GDM1 (cell line): ENCODE measurements at places on chromosomes 7 and 10.

- no peak for DNase-seq
Measured at GRCh38 chr10:33382921-33383713, 48.6 kb upstream of the NRP1 start.

- no peak for DNase-seq
Measured at GRCh38 chr10:4617589-4617988, 208.4 kb upstream of the AKR1E2 start.

DNA sequence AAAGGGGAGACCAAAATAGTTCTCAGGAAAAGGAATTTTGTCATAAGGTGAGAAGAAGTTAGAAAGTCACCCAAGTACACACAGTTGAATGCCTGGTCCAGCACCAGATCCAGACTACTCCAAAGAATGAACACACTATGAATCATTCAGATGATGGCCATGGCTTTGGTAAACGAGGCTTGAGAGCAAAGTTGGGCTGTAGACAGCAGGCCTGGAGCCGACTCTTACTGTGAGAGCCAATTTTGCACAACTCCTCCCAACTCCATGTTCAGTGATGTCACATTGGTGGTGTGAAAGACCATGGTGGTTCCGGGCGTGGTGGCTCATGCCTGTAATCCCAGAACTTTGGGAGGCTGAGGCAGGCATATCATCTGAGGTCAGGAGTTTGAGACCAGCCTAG, 131.6 kb downstream of the PKD1L1 start:
- DNase-seq = no peak

DNA sequence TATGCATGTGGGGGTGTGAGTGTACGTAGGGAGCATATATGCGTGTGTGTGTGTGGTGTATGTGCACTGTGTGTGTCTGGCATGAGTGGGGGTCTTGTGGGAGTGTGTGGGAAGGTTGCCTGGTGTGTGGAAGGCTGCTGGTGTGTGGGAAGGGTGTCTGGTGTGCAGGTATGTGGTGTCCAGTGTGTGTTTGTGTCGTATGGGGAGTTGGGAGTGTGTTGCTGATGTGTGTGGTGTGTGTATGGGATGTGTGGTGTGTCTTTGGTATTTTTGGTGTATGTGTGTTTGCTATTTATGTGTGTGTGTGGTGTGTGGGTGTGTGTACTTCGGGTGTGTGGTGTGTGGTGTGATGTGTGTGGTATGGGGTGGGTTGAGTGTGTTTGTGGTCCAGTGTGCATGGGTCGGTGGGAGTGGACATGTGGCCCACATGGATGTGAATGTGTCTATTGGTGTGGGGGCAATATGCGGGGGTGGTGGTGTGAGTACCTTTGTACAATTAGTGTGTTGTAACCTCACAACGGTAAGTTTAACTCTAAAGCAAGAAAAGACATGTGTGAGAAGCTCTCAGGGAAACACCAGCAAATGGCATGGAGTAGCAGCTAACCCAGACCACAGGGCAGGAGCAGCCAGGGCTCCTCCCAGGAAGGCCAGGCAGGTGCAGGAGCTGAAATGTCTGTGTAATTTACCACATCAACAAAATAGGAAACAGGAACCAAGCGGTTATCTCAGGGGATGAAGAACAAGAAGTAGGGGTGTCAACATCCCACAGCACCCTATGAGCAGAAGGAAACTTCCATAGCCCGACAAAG, 11.9 kb downstream of the ANTXRL start:
- DNase-seq = peak; percentile 42

- DNase-seq = peak; percentile 33
Measured at GRCh38 chr7:87220026-87220733, 648 bp upstream of the TMEM243 start.

DNA sequence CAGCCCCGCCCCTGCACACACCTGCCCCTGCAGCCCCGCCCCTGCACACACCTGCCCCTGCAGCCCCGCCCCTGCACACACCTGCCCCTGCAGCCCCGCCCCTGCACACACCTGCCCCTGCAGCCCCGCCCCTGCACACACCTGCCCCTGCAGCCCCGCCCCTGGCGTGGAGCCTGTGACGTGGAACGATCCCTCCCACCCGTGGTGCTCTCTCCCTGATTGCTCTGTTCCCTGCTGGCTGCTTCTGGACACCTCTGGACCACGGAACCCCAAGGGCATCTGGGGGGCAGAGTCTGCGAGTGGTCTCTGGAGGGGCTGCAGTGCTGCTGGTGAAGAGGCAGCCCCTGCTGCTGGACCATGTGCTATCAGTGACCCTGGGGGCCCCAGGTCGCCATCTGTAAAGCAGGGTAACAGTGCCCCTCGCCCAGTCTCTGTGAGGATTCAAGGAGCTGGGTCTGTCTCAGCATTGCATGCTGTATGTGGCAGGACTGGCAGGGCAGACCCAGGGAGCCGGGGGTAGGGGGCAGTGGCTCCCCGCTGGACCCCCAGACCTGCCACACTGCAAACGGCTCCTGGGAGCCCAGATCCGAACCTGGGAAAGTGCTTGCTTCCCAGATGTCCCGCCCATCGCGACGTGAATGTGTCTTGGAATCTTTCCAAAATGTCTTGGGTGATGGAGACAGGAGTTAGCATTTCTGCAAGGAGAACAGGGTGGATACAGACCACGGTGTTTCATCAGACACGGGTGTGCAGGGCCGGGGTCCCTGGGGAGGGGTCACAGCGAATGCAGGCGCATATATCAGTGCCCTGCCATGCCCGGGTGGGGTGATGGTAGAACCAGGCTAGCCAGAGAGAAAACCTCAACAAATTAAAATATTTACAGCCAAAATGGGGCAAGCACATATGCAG, 27.9 kb upstream of the NKX6-2 start:
- no peak for DNase-seq

- no peak for DNase-seq
Measured at GRCh38 chr7:102284399-102284798, 2.3 kb upstream of the SH2B2 start.

DNA sequence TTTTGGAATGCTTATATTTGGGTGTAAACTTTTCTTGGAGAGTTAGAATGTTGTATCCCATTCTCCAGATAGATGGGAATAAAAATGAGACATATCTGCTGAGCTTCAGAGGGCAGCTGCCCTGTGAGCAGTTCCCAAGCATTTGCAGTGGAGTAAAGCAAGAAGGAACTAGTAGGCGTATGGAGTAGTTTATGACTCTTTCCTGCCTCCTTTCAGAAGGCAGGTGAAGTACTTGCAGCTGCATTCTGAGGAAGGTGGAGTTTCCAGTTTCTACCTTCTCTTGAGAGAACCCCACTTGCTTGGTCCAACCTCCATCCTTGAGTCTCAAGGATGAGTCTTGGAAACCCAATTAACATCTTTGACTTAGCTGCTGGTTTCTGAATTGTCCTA, 563.6 kb downstream of the LRMDA start:
- no peak for DNase-seq

GRCh38 chr10:16570731-16571130, 49.1 kb upstream of the C1QL3 start:
- DNase-seq = no peak

- no peak for DNase-seq
Measured at GRCh38 chr7:116672596-116673456, 830 bp downstream of the MET start.

- DNase-seq = no peak
Measured at GRCh38 chr10:121288864-121289661, 309.2 kb downstream of the FGFR2 start.

- DNase-seq = no peak
Measured at GRCh38 chr7:77913977-77914607, 115.5 kb downstream of the PHTF2 start.

DNA sequence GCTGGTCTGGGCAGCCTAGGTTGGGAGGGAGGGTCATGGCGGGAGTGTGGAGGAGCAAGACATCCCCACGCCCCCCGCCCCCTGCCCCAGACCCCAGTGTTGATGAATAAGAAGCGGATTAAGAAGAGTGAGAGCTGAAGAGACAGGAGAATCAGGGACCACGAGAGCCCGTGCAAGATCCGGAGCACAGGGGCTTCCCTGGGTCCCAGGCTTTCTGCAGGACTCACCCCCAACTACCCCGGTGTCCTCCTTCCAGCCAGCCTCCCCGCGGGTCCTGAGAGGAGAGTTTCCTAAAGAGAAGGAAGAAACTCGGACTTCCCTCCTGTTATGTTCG, 20.1 kb downstream of the GHRHR start:
- DNase-seq = no peak

DNA sequence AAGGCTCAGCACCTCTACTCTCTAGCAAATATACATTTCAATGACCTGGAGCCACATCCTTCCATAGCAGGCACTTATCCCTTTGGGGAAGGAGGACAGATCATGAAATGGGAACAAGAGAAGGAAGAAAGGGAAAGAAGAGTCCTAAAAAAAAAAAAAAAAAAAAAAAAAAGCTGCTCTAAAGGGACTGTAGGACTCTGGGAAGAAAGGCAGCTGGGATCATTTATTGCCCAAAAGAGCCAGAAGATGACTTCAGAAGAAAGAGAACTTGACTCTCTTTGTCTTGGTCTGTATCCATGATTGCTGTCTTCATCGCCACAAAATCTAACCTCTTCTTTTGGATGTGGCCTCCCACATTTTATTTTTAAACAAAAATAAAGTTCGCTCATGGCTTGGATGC, 203.6 kb upstream of the CELF2 start:
- DNase-seq = no peak

- peak; percentile 10 for DNase-seq
Measured at GRCh38 chr7:87218796-87219544, 562 bp downstream of the TMEM243 start.

DNA sequence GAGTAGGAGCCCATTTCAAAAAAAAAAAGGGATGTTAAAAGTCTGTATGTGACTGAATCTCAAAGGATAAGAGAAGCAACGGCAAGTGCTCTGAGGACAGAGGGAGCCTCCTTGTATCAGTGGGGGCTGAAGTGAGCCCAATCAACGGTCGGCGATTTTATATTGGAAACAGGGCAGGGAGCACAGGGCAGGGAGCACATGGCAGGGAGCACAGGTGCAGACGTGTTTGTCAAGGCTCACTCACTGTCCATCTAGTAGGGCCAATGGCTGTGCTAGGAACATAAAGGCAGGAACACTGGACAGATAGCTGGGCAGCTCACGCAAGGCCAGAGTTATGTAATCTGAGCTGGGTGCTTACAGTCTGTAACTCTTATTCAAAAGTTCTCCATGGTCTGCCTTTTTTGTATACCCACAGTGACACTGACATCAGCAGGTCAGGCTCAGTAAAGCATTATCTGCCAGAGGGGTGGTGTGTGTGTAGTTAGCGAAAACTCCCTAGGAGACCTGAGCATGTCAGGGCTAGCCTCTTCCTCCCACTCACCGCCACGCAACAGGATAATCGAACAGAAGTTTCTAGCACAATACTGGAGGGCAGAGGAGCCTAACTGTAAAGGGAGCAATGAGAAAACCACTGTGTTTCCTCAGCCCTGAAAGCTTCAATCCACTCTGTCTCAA, 15.4 kb downstream of the AKR1B1 start:
- DNase-seq = no peak

GRCh38 chr10:117004227-117005025, 561 bp downstream of the SHTN1 start:
- no peak for DNase-seq

- DNase-seq = no peak
Measured at GRCh38 chr7:15686957-15687545, 568 bp upstream of the MEOX2 start.

- no peak for DNase-seq
Measured at GRCh38 chr7:159144758-159145489, at the start of gene VIPR2. Gene VIPR2, minus strand, starts transcription at chr7:159144867. Its CDS starts 96 bp downstream, at chr7:159144771.

DNA sequence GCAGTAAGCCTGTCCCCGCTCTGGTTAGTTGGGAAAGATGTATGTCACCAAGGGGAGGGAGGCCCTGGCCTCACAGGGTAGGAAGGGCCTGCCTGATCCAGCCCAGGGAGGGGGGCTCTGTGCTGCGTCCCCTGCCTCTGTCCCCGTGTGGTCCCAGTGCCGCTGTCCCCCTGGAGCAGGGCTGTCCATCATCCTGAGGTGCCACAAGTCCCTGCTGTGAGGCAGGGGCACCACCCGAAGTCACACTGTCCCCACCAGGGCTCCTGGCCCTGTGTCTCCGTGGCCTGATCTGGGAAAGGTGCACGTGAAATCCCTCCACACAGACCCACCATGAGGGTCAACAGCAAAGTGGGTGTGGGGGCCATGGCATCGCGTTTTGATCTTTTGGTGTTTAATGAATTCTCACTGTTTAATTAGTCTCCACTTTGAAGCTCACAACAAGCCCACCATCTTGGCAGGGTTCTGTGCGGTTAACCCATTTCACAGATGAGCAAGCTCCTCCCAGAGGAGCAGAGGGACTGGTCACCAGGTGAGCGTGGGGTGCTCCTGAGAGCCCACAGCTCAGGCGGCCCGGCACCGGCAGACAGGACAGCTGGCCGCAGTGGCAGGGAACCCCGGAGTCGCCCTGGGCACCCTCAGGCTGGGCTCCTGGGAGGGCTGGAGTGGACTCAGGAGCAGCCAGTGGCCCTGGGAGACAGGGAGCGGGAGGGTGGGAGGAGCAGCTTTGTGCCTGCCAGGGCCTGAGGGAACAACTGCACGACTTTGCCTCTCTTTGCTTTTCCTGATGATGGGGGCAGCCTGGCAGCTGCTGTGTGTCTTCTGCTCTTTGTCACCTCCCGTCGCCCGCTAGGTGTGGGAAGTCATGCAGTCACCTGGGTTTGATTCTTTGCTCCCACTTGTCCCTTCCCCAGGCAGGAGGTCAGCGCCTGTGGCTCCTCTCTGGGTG, 12.0 kb upstream of the CRYGN start:
- no peak for DNase-seq

DNA sequence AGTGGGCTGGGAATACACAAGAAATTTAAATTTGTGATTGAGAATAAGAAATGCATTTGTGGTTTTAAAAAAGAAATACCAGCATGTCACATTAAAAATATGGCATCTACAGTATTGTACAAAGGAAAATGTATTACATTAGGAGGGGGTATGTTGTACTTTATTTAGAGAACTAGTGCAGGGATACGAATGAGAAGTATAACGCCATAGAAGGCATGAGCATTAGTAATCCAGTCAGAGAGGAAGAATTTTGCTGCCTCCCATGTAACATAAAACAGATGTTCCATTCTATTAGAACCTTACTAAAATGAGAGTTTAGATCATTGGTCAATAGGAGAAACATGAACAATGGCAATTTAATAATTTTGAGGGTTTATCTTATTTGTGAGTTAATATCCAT, 182.2 kb downstream of the ADK start:
- no peak for DNase-seq

DNA sequence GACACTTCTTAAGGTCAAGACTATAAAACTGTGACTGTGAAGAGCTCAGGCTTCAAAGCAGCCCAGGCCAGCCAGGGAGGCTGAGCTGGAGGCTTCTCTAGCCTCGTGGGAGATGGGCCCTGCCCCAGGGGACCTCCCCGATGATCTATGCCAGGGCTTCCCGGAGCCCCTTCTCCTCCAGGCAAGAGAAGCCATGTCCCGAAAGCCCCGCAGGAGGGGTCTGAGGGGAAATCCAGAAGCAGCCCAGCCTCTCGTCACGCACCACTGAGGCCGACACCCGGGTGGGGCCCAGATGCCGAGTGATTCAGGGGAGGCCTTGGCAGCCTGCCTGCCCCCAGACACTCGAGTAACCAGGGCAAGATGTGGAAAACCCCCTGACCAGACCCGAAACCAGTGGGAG, 63.7 kb downstream of the PROSER2 start:
- DNase-seq = no peak

GRCh38 chr7:91915401-91916050, 25.1 kb upstream of the AKAP9 start:
- no peak for DNase-seq

- no peak for DNase-seq
Measured at GRCh38 chr7:42672339-42672999, 239.4 kb downstream of the C7orf25 start.

- no peak for DNase-seq
Measured at GRCh38 chr7:27925573-27926201, 185.7 kb downstream of the TAX1BP1 start.

GRCh38 chr10:30671026-30671616, 41.6 kb upstream of the LYZL2 start:
- peak; percentile 23 for DNase-seq
